WERI-Rb-1 (cell line): ENCODE measurements at places on chromosomes 2 and 18.

- no peak for DNase-seq
These were observed 290.4 kb upstream of the TNP1 start for GRCh38 chr2:217150236-217150635.

GRCh38 chr2:3535794-3536681 lies 16.7 kb upstream of the ADI1 start:
- DNase-seq = peak; percentile 49

DNA sequence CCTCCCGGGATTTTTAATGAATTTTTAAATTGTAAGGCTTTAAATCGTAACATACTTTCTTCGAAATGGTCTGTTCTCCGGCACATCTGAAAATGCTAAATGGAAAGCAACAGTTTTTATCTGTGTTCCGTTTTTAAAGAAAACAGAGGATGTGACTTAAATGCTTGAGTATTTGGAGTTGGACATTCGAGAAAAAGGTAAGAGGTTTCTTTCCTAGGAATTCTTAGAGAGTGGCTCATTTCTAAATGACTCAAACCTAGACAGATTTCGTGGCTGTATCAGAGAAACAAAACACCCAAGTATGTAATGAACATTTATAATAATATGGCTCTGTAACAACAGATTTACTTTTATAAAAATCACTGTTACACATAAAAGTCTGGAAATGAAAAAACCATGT lies 177.6 kb upstream of the CCDC68 start:
- no peak for DNase-seq

DNA sequence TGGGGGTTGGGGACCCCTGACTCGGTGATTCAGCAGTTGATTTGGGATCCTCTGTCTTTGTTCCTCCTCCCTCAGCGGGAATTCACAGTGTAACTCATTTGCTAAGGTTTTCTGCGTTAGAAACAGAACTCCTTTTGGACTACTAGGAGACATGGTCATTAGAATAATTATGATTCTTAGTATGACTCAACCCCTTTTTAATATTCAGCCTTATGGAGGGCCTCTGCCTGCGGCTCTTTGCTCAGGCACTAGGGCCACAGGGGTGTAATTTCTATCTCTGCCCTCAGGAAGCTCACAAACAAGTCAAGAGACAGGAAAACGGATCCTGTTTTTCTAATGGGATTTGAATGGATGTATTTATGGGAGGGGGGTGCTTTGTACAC lies 117.4 kb downstream of the SPTBN1 start:
- DNase-seq = no peak

GRCh38 chr2:241558532-241559322 lies at the start of gene BOK:
Gene BOK (plus strand): TSS chr2:241558745. CDS start chr2:241559484, 739 bp downstream.
- peak; percentile 86 for DNase-seq

DNA sequence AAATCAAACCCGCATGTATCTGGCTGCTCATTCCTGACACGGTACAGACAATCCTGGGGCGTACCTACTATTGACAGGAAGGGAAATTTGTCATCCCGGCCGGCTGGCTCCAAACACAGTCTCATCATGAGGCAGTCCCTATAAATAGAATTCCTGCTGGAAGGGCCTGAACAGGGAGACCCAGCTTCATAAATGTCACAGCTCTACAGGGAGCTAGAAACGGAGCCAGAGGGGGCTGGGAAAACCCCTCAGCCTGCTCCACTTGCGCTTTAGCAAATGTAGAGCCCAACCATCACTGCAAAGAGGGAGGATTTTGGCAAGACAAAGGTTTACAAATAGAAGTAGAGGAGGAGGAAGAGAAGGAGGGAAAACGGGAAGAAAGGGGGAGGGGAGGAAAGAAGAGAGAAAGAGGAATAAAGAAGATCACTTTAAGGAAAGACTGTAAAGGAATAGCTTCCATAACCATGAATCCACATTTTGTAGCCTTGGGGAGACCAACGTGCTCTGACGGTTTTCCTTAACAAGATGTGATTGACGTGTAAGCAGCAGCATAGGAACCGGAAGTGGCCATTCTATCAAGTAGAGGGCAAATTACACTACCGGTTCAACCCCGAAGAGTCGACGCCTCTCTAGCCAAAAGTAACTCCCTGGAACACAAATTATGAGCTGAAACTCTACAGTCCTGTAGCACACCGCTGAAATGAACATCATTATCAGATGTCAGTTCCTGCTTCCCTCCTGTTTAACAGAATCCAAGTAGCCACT lies 56.8 kb upstream of the TTN start:
- DNase-seq = no peak

GRCh38 chr2:162490052-162490717 lies 146.3 kb downstream of the GCA start:
- no peak for DNase-seq

GRCh38 chr2:127625572-127625951 lies 20.4 kb upstream of the GPR17 start:
- no peak for DNase-seq

DNA sequence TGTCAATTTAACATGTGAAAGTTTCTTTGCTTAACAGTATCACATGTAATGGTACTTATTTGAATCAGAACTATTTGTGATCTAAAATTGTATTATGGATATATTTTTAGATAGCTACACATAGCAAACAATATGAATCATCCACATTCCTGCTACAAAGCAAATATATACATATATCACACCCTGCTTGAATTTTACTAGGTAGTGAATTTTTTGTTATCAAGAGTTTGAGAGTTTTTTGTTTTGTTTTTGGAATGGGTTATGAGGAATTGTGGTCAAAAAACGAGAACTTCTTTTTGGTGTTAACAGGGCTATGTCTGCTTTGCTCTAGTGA lies 635.7 kb downstream of the NRXN1 start:
- DNase-seq = no peak
